ENCODE measurements at places on chromosomes 13 and 19.

GRCh38 chr13:46995874-46996273 lies 99.0 kb upstream of the HTR2A start:
- DNase-seq: no peak

DNA sequence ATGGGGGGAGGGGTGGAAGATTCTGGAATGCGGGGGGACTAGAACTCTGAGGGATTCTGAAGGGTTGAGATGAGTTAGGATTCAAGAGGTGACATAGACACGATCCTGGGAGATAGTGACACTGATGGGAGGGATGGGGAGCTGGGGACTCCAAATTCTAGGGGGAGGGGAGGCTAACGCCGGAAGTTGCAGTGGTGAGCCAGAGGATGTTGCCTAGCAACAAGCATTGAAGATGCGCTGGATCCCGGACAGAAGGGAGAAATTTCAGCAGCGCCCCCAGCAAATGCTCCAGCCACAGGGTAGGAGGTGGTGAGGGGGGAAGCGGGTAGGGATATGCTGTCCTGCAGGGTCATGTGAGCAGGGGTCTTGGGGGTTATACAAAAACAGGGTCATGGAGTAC lies 6.9 kb upstream of the LTBP4 start:
- DNase-seq: no peak

- DNase-seq: no peak
Observed at GRCh38 chr19:57075801-57076492, 43.8 kb upstream of the USP29 start.

DNA sequence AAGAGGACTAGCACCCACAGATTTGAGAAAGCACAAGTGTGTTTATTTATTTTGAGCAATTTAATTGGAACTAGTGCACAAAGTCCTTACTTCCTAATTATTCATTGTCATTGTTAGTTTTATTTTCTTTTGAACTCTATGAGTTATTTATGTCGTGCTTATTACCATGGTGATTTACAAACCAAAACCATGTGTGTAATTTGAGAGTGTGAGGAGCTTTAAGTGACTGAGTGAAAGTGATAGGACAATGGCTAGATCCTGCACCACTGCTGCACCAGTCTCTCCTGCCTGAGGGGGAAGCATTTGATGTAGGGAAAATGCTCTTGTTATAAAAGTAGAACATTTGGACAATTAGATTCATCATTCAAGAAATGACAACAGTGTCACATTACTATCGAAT lies 172.3 kb upstream of the KLF12 start:
- DNase-seq: no peak

DNA sequence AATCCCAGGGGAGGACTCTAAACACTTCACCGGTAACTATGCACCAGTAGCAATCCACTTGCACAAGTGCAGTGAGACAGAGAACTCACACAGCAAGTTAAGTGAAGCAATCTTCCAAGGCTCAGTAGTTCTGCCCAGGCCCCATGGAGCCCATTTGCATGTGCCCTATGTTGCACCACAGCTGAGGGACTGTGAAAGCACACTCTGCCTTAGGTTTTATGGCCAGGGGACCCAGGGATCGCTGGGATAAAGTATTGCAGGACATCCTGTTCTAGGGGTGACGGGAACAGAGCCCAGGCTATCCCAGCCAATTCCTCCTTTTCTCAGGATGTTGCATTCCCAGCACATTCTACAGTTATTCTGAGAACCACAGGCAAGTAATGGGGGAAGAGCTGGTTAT lies 6.0 kb upstream of the AMER2 start:
- DNase-seq: no peak

DNA sequence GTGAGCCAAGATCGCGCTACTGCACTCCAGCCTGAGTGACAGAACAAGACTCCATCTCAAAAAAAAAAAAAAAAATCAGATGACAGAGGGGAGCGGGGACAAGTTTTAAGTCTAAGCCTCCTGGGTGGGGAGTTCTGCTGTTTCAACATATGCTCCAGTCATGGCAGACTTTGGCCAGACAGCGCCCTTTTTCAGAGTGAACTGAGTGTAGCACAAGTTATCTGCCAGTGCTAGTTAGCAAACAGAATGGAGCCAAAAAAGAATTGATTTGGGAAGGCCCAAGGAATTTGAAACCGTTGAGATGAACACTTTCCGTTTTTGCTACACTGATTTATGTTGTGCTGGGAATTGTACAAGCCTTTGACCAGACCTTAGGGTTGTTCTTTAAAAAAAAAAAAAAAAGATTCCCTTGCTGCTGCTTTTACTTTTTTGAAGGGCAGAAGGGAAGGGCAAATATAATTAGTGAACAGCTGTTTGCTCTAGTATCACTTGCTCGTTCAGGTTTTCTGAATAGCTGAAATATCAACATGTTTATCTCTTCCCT lies 5.7 kb downstream of the ACTN4 start:
- DNase-seq: no peak

All from renal cortex interstitium (tissue), 15 donors.